T-cell (primary cell): ENCODE measurements at places on chromosomes 6 and 20. TPM values are rescaled to one million over a fixed set of nuclear protein-coding genes. Genes with fewer than 3 reads are reported as not detected.

- DNase-seq = no peak
These were observed 4.7 kb downstream of the ZBTB24 start for GRCh38 chr6:109478222-109478805.

GRCh38 chr6:53583451-53583850 is 38.5 kb upstream of the GCLC start:
- no peak for DNase-seq

DNA sequence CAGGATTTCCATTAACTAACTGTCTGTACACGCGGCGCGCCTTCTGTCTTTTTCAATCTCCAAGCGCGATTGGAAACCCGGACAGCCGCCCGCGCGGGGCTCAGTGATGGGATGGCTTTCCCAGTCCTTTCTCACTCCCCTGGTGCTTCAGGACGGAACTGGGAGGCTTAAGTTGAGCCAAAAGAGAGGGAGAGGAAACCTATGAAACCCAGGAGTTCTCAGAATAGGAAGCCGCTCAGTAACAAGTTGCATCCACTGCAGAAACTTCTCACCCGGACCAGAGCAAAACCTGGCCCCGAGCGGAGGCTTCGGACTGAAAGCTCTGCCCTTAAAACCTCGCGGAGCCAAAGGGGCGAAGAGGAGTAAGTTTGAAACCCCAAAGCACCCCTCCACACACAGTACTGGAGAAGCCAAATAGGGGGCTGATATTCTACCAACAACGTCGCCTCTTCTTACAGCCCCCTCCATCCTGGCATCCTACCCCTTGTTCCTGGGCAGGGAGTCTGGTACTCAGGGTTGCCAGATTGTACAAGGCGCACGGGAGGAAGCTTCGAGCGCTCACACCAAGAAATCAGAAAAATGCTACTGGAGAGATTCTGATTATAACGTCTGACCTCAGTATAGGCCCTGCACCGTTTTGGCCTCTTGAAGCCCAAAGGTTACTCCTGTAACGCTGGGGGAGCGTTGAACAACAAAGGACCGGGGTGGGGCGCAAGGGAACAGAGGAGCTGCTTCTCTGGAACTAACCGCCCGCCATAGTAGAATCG is 906 bp upstream of the COL12A1 start:
- peak; percentile 8 for DNase-seq

Gene HLA-DRA
- total RNA-seq = 47.9 TPM

DNA sequence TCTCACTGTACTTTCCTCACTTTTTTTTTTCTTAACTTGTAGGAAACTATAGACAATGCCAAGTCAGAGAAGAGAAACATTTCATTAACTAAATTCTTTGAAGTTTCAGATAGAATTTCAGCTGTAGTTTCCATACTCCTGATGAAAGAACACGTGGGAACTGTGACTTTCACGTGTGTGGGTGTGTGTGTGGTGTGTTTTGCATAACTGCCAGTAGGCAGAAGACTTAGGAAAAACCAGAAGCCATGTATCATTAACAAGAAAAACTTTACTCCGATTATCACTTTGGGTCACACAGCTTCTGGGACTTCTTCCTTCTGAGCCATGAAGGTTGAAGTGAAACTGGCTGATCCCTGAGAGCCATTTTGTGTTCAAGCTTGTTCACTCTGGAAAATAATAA is 483.3 kb downstream of the TFAP2B start:
- DNase-seq = no peak

- DNase-seq = no peak
These were observed 194.8 kb downstream of the COL9A1 start for GRCh38 chr6:70107852-70108629.

Gene PRDM13
- total RNA-seq = not detected

DNA sequence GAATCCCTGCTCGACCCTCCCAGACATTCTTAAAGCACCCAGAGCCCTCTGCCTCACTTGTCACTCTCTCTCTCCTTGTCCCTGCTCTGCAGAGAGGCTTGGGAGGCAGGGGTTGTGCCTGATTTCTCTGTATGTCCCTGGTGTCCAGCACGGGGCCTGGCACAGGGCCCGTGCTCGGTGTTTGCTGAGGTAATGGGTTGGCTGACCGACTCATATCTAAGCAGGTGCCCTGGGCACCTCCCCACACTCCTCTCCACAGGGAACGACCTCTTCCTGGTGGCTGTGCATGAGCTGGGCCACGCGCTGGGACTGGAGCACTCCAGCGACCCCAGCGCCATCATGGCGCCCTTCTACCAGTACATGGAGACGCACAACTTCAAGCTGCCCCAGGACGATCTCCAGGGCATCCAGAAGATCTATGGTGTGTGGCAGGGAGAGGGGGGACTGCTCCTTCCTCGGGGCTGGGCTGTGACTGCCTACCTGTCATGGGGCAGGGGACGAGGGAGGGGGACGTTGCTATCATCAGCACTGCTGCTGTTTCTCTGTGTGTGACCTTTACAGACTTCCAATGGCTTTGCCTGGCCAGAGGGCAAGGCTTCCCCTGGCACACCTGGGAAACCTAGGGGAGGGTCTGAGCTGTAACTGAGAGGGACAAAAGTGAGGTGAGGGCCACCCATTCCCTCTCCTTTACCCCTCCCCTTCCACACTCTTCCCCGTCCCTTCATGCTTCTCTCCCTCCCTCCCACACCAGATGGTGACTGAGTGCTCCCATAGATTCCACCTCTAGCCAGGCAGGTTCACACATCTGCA is 14.2 kb downstream of the MMP24OS start:
- DNase-seq = no peak

Gene GJE1
- not detected for total RNA-seq

DNA sequence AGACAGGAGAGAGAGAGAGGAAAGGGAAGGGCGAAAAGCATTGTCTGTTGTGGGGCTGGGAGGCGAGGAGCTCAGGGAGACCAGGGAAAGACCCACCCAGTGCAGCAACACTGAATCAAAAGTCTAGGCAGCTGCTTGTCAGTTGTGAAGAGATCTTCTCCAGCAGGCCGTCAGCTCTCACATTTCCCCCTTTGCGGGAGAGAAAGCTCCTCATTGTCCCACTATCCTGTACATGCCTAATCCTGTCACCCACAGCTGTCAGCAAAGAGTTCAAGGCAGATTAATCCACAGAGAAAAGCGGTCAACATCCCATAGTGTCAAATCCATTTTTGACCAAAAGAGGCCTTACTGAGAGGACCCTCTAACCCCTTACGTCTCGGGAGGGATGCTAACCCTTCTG is 27.3 kb downstream of the RNF182 start:
- DNase-seq = no peak

Gene LY6G6D
- not detected for total RNA-seq

- no peak for DNase-seq
These were observed 97.9 kb downstream of the RCAN2 start for GRCh38 chr6:46393161-46393939.

Gene DUSP15
- not detected for total RNA-seq

DNA sequence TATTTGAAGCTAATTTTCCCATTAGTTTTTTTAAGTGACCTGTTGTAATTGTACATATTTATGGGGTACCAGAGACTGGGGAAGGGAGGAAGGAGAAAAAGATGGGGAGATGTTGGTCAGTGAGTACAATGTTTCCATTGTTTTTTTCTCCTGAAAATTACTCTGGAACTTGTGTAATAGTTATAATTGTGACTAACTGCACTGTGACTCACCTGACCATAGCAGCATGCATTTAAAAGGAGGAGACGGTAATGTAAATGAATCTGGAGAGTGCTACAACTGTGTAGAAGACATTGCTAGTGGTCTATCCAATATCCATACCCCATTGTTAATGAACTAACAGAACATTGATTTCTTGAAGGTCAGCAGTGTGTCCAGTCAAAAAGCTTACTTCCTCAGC is 133.4 kb downstream of the RFPL4B start:
- DNase-seq = no peak

Gene PTK6
- 0.15 TPM for total RNA-seq
